ENCODE measurements at places on chromosomes 2 and 18.

DNA sequence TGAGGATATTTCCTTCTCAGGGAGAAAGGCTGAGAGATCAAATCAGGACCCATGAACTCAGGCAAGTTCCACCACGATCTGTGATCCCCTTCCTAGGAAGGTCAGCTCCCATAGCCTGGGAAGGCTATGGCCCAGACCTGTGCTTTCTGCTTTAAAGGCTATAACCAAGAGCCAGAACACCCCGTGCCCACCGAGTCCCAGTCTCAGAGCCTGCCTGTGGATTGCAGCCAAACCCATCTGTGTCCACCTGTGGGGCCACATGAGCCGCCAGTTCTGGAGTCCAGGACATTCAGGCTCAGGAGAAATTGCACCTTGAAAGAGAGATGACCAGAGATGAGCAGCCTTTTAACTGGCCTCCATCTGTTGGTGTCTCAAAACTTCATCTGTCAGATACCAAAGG lies 46.9 kb downstream of the MAL start:
- DNase-seq, result no peak

- no peak for DNase-seq
These were observed 36.8 kb upstream of the EML4 start for GRCh38 chr2:42132191-42132965.

DNA sequence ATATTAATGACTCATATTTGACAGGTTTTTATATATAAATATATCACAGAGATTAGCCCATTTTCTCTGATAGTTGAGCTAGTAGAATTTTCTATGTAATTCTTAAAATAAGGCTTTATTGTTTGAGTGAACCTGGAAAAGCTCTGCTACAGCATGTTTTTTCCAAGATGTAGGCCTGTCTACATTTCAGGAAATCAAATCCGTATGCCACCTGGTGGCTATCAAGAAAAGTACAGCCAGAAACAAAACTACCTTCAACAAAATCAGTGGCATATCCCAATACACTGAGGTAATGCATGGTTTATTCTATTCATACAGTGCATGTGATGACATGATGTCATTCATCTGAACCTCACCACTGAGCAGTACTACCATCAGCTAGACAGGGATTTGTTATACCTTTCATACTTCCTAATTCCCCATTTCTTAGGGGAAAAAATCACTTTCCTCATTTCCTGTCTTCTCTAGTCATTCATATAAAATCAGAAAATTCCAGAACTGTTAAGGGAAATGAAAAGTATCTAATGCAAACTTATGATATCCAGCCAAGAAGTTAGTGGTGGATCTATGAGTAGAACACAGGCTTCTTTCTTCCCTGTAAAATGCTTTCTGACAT lies 310.4 kb upstream of the SYT4 start:
- DNase-seq, result peak; percentile 10

- no peak for DNase-seq
These were observed 12.8 kb upstream of the ALPP start for GRCh38 chr2:232365621-232366321.

DNA sequence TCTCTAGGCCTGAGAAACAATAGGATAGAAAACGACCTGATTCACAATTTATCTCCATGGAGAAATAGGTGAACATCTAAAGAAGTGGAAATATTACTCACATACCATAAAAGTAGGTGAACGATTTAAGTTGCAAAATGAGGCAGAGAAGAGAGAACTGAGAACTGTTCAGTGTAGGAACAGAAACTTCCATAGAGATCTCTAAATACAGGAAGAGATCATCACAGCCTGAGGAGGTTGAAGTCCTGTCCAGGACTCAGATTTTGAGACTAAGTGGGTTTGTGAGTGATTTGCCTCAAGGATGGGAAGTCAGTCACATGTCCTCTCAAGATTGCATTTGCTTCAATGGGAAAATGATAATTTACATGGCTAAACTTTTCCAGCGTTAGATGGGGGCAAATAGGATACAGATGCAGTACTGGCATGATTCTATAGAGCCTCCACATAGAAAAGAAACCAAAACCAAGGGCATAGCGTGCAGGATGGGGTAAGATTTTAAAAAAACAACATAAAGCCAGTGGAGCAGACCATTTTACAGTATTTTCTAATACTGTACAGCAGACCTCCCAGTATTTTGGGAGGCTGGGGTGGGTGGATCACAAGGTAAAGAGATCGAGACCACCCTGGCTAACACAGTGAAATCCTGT lies 68.8 kb downstream of the MEP1B start:
- DNase-seq, result no peak

GRCh38 chr2:85438201-85439024 lies 19.9 kb downstream of the SH2D6 start:
- DNase-seq, result no peak

- no peak for DNase-seq
These were observed 43.0 kb upstream of the ANKRD44 start for GRCh38 chr2:197353393-197354168.

- DNase-seq, result no peak
These were observed 5.3 kb downstream of the MAP4K3 start for GRCh38 chr2:39431592-39432316.

DNA sequence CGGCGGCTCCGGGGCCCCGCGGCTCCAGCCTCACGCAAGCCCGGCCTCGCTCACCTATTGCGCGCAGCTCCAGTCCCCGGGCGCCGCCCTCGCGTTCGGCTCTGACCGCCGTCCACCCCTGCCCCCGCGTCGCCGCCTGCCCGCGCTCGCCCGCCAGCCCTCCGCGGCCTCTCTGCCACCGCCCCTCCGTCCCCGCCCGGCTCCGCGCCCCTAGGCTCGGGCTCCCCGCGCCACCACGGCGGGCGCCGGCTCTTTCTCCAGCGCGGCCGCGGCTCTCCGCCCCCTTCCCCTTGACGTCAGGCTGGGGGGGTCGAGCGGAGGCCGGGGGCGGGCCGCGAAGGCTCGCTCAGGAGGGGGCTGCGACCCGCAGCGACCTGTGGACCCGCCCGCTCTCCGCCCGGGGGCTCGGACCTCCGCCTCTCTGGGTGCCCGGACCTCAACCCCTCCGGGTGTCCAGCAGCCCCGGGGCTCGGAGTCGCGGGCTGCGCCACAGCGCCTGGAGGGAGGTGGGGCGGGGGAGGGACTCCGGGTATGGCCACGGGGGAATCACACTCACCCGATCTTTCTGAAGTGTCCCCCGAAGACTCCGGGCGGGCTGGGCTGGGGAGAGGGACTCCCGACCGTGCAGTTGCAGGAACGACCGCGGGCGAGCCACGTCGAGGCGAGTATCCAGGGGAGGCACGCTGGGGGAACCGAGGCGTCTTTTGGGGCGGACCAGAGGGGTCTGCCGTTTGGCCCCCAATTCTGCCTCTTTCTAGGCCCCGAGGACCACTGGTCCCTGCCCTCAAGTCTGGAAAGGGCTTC lies at the start of gene SEMA4C:
SEMA4C (minus strand) TSS at position 259 of the 804 bp plus-strand sequence. CDS start 2,194 bp downstream, outside the sequence.
- peak; percentile 80 for DNase-seq

DNA sequence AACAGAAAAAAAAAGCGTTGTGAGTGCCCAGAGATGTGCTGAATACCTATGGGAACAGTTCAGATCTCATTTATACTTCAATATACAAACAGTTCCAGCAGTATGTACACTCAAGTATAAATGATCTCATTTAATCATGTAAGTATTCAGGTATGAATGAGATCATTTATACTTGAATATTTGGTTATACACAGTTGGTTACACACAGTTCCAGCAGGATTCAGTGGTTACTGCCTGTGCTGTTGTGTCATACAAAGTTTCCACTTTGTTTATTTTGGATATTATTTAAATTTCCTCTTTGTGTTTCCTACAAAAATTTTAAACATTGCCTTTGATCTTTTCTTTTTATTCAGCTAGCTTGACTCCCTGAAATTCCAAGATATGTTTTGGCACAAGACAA lies 293.5 kb upstream of the SLC39A10 start:
- DNase-seq, result no peak

- DNase-seq, result no peak
These were observed 28.6 kb downstream of the PCBP1 start for GRCh38 chr2:70115646-70116442.

GRCh38 chr2:237486819-237487448 lies at the start of gene MLPH:
MLPH (plus strand) TSS chr2:237487251; CDS start chr2:237493427, 6,176 bp downstream.
- DNase-seq, result no peak

GRCh38 chr2:1693723-1694122 lies 50.6 kb downstream of the PXDN start:
- DNase-seq, result no peak

- no peak for DNase-seq
These were observed 12.1 kb downstream of the SPIRE1 start for GRCh38 chr18:12645751-12646203.
